Nephron progenitor cell (in vitro differentiated cells): ENCODE measurements at places on chromosomes 12 and 14.

DNA sequence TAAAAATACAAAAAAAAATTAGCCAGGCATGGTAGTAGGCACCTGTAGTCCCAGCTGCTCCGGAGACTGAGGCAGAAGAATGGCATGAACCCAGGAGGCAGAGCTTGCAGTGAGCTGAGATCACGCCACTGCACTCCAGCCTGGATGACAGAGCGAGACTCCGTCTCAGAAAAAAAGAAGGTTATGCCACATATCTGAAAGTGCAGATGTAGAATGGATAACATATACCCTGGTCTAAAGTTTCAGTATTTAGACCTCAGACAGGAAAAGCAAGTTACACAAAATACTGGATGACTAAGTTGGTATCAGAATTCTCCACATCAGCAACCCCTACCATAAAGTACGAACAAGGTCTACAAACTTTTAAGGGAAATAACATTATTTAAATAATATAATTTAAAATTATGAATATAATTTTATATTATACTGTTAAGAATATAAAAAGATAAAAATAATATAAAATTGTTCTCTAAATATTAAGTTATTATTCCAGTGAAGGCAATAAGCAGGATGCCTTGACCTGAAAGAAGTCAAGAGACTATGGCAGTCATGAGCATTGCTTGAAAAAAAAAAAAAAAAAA lies 169.9 kb downstream of the CRADD start:
- no peak for DNase-seq

DNA sequence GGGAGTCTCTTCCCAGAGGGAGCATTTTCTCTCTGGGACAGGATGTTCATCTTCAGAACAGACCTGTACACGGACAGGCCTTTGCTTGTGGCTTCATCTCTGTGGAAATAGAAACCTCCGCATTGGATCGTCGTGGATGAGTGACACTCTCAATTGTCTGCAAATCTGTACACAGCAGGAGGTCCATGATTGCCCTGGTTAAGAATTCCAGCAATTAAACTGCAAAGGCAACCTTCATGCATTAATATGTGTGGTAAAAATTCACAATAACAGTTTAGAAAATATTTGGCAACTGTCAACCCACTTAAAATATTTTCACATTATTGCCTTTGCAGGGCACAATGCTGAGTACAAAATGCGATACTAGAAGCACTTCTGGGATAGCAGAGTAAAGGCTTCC lies 149.8 kb upstream of the SFSWAP start:
- DNase-seq = no peak

GRCh38 chr12:108640802-108641445 lies 7.2 kb upstream of the SELPLG start:
- DNase-seq = no peak

DNA sequence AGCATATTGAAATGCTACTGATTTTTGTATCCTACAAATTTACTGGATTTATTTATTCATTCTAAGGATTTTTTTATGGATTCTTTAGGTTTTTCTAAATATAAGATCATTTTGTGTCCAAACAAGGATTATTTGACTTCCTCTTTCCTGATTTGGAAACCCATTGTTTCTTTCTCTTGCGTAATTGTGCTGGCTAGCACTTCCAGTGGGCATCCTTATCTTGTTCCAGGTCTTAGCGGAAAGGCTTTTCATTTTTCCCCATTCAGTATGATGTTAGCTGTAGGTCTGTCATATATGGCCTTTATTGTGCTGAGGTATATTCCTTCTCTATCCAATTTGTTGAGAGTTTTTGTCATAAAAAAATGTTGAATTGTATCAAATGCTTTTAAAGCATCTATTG lies 57.2 kb upstream of the RHOJ start:
- DNase-seq = no peak

DNA sequence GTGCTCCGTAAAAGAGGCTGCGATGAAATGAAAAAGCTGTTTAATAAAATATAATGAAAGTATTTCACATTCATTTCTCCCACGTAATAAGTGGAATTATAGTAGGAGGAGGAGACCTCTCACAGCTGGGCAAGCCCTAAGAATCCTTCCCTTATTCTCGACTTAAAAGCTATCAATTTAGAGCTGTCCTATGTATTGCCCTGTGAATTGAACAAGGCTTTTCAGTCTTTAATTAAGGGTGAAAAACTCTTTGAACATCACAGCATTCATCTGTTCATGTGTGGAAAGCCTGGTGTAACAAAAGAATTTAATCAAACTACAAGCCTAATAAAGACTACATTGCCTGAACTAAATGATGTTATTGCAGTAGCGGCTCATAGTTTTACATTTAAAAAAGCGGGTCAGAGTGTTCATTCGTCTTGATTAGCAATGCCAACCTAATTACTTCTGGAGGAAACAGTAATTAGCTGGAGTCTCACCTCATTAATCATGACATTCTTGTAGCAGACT lies 142.0 kb downstream of the ETNK1 start:
- DNase-seq = no peak

DNA sequence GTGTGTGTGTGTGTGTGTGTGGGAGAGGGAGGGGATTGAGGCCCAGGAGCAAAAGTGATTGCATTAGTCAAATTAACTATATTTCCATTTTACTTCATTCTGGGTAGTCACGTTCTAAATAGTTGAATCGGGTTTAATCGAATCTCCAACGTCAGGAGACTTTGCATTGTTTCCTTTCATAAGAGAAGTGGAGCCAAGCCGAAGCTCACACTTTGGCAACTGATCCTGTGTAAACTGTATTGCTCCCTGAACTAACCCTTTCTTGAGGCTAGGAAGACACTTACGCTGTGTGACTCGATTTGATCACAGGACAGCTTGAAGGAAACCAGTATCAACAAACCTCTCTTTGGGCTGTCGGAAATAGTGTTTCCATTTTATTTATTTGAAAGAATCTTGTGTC lies 363.4 kb upstream of the ATP2B1 start:
- no peak for DNase-seq

- DNase-seq = no peak
Measured at GRCh38 chr12:31311634-31312258, 14.2 kb downstream of the SINHCAF start.

- no peak for DNase-seq
Measured at GRCh38 chr14:94203473-94204210, 29.5 kb downstream of the PPP4R4 start.

DNA sequence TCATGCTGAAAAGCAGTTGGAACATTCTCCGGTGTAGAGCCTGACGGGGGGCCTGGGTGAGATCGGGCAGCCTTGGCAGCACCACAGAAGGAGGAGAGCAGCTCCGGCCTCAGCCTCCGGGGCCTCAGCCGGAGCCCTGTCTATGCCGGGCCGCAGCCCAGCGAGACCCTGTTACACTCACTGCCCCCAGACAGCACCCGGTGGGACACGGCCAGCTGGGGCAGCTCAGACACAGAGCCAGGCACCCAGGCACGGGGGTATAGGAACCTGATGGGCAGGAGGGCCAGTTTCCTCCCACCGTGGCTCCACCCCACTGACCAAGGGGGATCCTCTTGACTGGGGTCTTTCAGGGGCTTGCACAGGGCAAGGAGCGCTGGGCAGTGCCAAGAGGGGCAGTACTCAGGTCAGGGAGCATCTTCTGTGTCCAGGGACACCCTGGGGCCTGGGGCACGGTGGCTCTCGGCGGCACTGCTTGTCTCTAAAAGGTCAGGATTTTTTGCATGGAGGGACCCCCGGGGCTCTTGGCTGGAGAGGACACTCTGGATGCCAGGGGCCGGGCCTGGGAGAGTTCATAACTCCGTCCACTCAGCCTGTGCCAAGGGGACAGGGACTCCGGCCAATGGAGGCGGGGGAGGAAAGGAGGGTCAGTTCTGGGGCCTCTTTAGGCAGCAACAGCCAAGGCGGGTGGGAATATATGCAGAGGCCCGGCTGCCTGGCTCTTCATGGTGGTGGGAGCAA lies 9.4 kb downstream of the INF2 start:
- DNase-seq = no peak

DNA sequence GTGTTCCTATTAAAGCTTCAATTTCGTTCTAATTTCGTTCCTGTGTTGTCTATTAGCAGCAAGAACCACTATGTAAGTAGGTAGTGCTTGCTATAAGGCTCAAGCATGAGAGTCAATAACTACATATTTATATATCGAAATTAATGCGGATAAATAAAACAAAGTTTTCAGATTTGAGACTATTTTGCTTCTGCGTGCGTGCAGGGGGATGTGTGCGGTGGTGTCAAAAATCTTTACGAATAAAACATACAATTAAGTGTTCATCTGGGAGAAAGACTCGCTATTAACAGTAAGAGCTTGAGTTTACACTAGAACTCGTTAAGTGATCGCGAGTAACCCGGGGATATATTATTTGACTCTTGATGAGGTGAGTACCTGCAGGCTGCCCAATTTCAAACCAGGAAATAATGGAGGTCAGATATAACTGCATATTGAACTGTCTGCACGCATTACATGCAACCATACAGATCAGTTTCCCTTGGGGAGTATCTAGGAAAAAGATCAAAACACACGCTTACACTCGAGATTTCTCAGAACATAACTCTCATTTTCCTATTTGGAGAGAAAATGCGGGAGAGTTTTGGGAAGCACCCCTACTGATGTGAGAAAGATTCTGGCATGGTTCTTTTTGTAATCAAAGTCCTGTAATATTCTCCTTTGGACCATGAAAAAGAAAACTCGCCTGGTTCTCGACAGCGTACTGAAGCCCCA lies 813 bp downstream of the TWF1 start:
- no peak for DNase-seq

DNA sequence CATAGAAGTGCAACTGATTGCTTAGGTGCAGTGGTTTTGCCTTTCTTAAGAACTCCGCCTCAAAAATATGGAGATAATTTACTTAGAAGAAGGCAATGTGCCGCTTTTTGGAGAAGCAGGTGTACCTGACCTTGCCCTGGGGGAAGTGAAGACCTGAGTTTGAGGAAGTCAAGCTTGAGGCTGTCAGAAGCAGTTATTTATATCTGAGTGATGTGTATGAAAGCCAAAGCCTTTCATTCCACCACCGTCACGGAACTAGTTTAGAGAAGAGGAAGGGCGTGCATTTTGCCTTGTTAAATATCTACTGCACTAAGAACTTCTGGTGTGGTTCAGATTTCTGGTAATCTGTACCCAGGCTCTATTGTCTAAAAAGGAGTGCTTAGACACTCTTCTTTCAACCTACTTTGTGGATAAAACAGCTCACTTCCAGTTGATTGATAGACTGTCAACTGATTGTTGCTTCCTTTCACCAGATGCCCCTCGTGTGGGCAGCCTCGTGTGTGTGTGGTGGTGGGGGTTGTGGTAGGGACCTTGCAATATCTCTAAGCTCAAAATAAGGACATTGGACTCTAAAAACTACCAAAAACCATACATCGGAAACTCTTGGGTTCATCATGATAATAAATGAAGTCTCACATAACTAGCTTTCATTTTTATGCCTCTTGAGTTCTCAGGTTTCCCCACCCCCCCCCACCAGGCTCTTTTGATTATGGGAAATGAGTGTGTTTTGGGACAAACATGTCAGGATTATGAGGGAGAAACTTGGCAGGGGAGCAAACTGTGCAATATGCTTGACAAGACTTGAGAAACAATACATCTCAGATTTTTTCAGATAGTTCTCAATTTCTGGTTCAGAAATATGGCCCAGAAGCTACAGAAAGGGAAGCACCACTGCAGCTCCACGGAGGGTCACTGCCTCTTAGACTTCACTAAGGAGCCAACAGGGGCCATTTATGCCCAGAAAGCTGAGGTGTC lies 78.6 kb downstream of the ARF6 start:
- DNase-seq = no peak

GRCh38 chr12:104546575-104546974 lies 89.8 kb downstream of the CHST11 start:
- DNase-seq = no peak

DNA sequence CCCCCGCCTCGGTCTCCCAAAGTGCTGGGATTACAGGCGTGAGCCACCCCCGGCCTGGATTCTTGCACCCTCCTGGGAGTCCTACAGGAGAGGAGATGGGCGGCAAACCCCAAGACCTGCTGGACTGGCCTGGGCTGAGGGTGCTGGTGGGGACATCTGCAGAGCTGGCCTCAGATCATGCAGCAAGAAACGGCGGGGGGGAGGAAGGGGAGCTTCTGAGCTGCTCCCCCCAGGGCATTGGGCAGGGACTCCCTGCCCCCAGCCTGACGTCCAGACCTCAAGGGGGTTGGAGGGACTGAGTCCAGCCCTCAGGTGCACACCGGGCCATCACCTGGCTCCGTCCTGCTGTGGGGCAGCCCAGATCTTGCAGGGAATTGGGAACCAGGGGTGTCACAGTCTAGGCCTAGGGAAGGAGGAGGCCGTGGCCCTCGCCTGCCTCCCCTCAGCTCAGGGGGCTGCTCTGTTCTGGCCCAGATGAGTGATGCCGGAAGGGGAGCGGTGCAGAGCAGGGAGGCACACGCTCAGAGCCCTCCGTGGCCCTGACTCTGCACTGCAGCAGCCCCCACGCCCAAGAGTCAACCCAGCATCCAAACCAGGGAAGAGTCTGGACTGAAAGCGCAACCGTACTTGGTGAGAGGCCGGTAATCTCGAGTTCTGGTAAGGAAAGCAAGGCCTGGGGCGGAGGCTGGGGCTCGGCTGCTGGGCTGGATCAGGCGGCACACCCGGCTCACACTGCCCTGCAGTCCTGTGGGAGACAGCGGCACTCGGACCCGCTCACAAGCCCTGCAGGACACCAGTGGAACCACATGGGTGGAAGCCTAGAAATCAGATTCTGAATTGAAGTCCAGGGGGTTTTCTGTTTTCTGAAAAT lies 8.9 kb upstream of the AMN start:
- no peak for DNase-seq

DNA sequence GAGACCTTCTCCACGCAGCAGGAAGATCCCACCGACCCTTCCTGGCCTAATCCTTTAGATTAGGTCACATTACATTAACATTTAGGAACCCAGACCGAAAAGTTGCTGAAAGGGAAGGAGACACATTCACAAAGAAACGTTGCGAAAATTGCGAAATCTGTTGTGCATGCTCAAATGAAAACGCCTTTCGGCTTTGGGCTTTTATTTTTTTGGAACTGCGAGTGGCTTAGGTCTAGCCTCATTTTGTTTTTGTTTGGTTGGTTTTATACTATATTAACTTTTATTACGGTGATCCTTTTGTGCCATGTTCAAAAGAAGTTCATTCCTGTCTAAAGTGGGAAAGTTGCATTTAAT lies 1.5 kb downstream of the MYF6 start:
- no peak for DNase-seq

GRCh38 chr12:30169839-30170591 lies 386.3 kb upstream of the TMTC1 start:
- no peak for DNase-seq

- DNase-seq = peak; percentile 56
Measured at GRCh38 chr14:23351681-23352505, 794 bp downstream of the SLC22A17 start.

- DNase-seq = no peak
Measured at GRCh38 chr12:80946591-80946990, 8.9 kb upstream of the LIN7A start.
